ENCODE measurements at places on chromosomes 13 and 19. TPM values are rescaled to one million over a fixed set of nuclear protein-coding genes. Genes with fewer than 3 reads are reported as not detected.

The TUBA3C gene
- not detected for total RNA-seq

The IRS2 gene
- 12.6 TPM for total RNA-seq

The ARHGAP45 gene
- total RNA-seq, result 133 TPM

The PPAN gene
- total RNA-seq, result 51.0 TPM

The SIGLEC10 gene
- total RNA-seq, result not detected

The KCNN1 gene
- 23.4 TPM for total RNA-seq

GRCh38 chr19:42051166-42052115 is 18.6 kb downstream of the GRIK5 start:
- no peak for DNase-seq
- no peaks in the 10 kb centered on the region for H3K27me3 ChIP-seq
- H3K4me3 ChIP-seq, result no peak overlapping the region
- no peak overlapping the region for H3K27ac ChIP-seq
- H3K36me3 ChIP-seq, result no peaks in the 10 kb centered on the region

- no peak overlapping the region for H3K4me3 ChIP-seq
- no peaks in the 10 kb centered on the region for H3K36me3 ChIP-seq
- no peaks in the 10 kb centered on the region for H3K27me3 ChIP-seq
- DNase-seq, result no peak
- no peak overlapping the region for H3K27ac ChIP-seq
These were observed 148.8 kb downstream of the FLT1 start for GRCh38 chr13:28346154-28346553.

DNA sequence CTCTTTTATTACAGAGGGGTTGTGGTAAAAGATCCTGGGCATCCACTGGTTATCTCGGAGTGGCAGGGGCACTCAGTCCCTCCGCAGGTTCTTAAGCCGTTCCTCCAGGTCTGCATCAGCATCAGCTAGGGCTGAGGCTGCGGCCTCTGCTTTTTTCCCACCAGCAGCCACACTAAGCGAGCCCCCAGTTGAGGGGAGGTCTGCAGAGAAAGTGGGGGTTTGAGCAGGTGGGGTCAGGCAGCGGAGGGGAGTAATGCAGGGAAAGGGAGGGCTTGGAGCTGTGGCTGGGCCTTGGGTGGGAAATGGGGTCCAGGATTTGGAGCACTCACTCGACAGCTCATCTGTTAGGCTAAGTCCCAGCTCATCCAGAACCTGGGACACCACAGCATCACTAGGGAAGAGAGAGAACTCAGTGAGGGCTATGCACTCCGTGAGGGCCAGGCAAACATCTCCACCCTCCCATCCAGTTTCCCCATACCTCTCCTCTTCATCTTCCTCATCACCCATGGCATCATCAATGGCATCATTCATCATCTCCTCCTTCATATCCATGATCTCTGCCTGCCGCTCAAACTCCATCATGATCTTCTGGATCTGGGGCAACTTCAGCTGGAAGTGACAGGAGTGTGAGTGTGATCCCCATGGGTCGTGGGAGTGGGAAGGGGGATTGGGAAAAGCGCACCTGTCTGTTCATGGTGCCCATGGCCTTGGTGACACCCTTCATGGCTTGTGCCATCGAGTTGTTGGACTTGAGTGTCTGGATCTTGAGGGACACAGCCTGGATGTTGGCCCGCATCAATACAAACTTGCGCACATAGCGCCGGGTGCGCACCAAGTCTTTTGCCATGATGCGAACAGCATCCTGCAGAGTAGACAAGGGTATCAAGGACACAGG is 3.1 kb downstream of the CHMP2A start:
- peaks cover 55% of the 10 kb centered on the region for H3K36me3 ChIP-seq
- H3K27me3 ChIP-seq, result no peaks in the 10 kb centered on the region
- DNase-seq, result no peak
- H3K4me3 ChIP-seq, result no peak overlapping the region
- H3K27ac ChIP-seq, result peak overlapping the region; percentile 39

GRCh38 chr13:35978607-35979316 is 152.4 kb downstream of the DCLK1 start:
- DNase-seq, result peak; percentile 55
- H3K27me3 ChIP-seq, result no peaks in the 10 kb centered on the region
- no peak overlapping the region for H3K27ac ChIP-seq
- no peak overlapping the region for H3K4me3 ChIP-seq
- H3K36me3 ChIP-seq, result no peaks in the 10 kb centered on the region

- no peak overlapping the region for H3K4me3 ChIP-seq
- no peaks in the 10 kb centered on the region for H3K36me3 ChIP-seq
- H3K27ac ChIP-seq, result no peak overlapping the region
- H3K4me1 ChIP-seq, result peaks cover 9% of the 10 kb centered on the region
- no peak for DNase-seq
These were observed 720.3 kb downstream of the UQCRFS1 start for GRCh38 chr19:28492621-28493020.

DNA sequence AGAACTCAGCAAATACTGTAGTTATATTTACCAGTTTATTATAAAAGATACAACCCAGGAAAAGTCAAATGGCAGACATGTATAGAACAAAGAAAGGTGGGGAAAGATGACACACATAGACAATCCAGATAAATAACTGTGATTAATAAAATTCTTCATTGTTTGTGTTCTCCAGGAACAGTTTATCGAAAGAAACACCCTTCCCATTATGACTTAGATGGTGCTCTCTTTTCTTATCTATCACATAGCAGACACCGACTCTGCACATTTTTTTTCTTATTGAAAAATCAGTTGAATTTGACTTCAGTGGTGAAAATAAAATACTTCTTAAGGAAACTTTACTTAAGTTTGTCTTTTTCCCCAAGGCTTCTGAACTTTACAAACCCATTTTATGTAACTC is 6.2 kb downstream of the ZNF708 start:
- H3K4me1 ChIP-seq, result peaks cover 4% of the 10 kb centered on the region
- peak; percentile 4 for DNase-seq
- H3K27ac ChIP-seq, result no peak overlapping the region
- no peak overlapping the region for H3K4me3 ChIP-seq
- no peaks in the 10 kb centered on the region for H3K27me3 ChIP-seq

DNA sequence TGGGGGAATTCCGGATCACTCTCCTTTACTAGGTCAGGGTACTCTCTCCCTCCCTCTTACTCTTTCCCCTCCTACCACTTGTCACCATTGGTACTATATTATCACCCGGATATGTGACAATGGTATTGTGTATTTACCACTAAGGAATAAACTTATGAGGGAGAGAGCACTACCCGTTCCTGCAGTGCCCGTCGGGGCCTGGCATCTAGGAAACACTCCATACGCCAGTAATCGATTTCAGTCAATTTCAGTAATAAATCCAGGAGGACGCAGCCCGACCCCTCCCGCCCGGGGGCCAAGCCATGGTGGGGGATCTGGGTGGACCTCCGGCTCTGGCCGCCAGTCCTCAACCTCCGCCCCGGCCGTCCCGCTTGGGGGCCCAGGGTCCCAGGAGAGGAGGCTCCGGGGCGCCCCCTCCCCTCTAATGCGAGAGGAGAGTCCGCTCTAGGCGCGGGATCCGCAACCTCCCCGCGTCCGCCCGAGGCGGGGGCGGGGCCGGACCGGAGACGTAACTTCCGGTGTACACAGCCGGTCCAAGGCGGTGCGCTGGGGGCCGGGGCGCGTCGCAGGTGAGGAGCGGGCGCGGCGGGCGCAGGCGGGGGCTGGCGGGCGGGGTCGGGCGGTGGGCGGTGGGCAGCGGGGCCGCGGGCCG is at the start of gene GARRE1:
Gene GARRE1, plus strand, starts transcription at position 509 of the 652 bp plus-strand sequence. CDS start 45,920 bp downstream, outside the sequence.
- peaks cover 5% of the 10 kb centered on the region for H3K4me1 ChIP-seq
- H3K27me3 ChIP-seq, result no peaks in the 10 kb centered on the region
- no peaks in the 10 kb centered on the region for H3K36me3 ChIP-seq
- DNase-seq, result peak; percentile 70

DNA sequence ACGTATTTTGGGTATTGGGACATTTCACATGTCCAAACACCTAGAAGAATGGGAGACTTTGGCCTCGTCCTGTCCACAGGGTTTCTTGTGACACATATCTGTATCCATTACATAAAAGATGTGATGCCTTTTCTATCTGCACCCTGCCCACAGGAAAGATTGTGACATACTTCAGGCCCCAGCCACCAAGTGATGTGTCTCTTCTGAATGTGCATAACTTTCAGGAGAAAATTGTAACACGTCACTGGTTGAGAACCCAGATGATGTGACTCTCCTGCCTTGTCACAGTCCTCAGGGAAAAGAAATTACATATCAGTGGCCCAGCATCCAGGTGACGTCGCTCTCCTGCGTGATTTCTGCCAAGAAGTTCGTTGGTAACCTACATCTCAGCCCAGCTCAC is 21.0 kb upstream of the ZNF681 start:
- no peak overlapping the region for H3K27ac ChIP-seq
- H3K36me3 ChIP-seq, result peaks cover 8% of the 10 kb centered on the region
- DNase-seq, result no peak
- no peak overlapping the region for H3K4me3 ChIP-seq
- no peaks in the 10 kb centered on the region for H3K4me1 ChIP-seq

All from cardiac muscle cell (in vitro differentiated cells and primary cell).